NCI-H1436 (cell line): ENCODE measurements at places on chromosomes 7 and 10.

DNA sequence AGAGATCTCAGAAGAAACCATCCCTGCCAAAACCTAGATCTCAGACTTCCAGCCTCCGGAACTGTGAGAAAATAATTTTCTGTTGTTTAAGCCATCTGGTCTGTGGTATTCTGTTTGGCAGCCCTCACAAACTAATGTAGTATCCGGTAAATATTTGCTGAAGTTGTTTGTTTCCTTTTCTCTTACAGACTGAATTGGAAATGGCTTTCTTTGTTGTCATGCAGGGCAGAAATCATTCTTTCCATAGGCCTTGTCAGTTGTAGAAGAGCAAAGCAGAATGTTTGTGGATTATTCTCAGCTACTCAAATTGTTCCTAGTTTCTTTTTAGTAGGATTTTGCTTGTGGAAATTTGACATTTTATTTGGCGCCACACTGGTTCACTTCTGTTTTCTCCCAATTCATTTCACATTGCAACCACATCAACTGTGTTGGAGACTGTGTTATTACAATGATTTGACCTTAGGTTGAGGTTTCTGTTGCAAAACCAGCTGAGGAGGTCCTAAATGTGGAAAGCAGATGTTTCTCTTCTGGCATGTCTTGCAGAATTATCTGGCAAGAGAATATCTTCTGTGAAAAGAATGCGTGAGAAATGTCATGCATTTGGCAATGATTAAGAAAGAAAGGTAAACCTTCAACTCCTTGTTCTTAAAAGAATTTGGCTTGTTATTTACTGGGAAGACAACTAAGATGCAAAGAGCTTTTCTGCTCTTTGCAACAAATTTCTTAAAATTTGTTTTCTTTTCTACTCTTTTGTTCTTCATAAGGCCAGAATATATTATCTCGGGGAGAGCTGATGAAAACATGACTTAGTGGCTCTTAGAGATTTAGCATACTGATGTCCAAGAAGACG, 25.8 kb downstream of the ACTA2 start:
- DNase-seq: no peak

- DNase-seq: no peak
Observed at GRCh38 chr10:36195364-36195763, 553.3 kb upstream of the FZD8 start.

- no peak for DNase-seq
Observed at GRCh38 chr10:14185316-14186045, 145.2 kb downstream of the FRMD4A start.

- DNase-seq: no peak
Observed at GRCh38 chr7:20696803-20697333, 81.4 kb downstream of the ABCB5 start.

DNA sequence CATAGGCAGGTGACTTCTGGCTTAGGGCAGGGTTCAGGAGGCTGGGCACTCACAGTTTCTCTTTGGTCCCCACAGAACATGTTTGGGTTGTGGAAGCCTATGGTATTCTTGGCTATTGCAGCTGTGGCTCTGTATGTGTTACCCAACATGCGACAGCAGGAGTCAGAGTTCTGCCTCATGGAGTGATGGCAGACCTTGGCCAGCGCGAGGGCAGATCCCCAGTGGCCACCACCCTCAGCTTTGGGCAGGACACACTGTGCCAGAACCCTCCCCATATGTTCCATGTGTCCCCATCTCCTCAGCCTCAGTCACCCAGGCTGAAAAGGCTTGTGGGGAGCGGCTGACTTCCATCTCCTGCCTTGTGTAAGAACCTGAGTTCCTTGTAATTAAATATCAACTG, 8.5 kb upstream of the FLNC start:
- no peak for DNase-seq

- no peak for DNase-seq
Observed at GRCh38 chr10:103776878-103777591, 78.3 kb downstream of the SH3PXD2A start.

DNA sequence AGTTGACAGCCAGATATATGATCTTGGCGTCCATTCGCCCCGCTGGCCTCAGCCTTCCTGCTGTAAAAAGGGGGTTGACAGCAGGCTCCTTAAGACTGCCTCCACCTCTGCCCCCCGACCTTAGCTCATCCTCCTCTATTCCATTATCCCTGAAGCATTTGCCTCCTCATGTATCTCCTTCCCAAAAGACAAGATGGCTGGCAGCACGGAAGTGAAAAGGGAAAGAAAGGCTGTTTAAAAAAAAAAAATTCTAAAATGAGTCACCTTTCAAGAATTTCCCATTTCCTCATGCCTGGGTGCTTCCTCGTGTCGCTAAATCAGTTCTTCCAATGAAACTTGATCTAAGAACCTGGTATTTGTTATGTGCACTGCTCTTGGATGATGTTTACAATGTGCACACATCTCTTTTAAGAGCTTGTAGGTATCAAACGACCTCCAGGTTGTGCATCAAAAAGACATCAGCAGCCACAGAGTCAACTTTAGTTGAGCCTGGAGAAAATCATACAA, 1.7 kb downstream of the SCRN1 start:
- no peak for DNase-seq

GRCh38 chr7:79709574-79710409, 256.3 kb upstream of the MAGI2 start:
- no peak for DNase-seq

GRCh38 chr7:16791071-16791470, 13.7 kb downstream of the AGR2 start:
- no peak for DNase-seq

DNA sequence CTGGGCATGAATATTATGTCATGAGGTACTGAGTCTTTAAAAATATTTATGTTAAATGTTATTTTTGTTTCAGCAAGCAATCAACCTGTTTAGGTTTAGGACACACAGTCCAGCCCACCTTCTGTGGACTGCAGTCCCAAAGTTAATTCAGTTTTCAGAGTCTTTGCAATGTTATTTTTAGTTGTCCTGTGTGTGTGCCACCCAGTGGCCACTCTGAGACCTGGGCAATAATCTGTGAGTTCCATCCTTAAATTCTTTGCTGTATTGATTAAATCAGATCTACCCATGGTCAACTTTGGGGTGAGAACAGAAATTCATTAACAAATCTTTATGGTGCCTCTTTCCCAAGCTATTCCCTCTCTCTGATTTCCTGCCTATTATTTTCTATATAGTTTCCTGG, 415.1 kb downstream of the CCSER2 start:
- no peak for DNase-seq

GRCh38 chr10:90304533-90304932, 553.3 kb downstream of the HTR7 start:
- no peak for DNase-seq

DNA sequence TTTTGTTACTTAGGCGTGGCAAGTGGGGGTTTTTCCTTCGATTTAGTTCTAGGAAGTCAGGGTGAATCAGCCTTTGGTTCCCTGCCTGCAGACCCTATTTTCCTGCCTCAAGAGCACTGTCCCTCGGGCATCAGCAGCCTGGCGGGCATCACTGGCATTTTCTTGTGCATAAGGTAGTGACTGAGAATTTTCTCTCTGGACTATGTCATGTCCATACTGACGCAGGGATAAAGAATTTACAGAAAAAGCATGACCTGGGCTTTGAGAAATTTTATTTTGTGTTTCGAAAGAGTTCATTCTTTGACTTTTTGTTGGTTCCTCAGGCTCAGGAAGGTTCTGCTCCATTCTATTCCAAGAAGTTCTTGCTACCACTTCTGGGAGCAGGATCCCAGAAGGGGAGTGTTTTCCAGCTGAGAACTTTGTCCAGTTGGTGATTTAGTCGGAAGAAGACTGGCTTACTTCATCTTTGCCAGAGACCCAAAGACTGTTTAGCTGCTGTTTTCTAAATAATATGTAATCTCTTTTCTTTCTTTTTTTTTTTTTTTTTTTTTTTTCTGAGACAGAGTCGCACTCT, 213.9 kb upstream of the SH2B2 start:
- no peak for DNase-seq

DNA sequence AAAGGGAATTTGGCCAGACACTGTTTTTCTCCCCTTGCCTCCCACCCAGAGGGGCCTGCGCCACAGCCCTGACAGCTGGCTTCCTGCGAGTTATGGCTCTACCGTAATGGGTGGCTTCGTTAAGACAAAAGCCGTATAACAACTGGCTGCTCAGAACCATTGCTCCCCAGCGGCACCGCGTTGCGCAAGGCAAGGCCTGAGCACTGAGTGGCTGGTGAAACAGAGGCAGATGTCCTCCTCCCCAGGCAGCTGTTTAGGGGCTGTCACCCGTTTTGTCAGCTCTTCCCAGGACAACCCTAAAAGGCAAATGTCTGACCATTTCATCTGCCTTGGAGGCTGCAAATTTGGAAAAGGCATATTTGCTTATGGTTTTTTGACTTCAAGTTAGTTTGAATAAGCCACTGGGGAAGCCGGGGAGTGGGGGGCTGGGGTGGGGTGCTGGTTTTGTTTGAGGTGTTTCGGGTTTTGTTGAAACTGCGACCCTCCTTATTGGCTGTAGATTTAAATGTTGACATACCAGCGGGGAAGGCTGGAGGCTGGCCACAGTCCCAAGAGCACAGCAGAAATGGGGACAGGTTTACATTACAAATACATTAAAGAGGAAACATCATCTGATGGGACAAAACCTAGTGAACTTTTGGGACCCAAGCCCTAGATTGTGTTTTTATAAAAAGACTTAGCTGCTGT, 681 bp upstream of the SPOCK2 start:
- peak; percentile 18 for DNase-seq

DNA sequence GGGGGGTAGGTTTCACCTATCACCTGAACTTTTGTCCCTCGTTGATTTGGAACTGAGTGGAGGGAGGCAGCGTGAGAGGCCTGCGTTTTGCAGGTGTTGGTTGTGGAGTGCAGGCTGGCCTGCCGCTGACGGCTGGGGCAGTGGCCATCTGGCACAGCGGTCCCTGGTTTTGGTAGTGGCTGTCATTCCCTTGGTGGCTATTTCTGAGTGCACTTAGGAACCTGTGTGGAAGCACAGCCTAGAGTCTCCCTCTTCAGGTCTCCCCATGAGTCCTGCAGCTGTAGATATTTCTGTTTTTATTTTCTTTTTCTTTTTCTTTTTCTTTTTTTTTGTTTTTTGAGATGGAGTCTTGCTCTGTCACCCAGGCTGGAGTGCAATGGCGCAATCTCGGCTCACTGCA, 129.2 kb downstream of the CUL2 start:
- peak; percentile 14 for DNase-seq

- DNase-seq: no peak
Observed at GRCh38 chr10:124735491-124736286, 8.5 kb downstream of the FAM53B start.

GRCh38 chr10:3803927-3804741, 19.1 kb upstream of the KLF6 start:
- DNase-seq: no peak

DNA sequence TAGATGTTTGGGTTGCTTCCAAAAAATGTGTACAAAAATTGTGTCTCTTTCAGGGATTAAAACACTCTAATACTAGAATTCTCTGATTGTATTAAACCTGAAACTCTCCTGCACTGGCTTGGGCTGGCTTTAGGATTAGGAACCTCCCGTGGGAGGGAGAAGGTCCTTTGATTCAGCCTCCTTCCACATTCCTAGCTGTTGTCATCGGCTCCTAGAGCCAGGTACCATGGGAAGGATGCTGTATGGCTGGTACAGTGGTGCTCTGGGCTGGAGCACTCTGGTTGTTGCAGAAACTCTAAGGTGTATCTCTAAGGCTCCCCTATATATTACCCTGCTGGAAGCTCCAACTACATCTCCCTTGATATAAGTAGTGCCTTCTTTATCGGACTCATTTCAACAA, 245.2 kb upstream of the FOXK1 start:
- no peak for DNase-seq

- DNase-seq: no peak
Observed at GRCh38 chr7:118264836-118265235, 40.3 kb downstream of the ANKRD7 start.

GRCh38 chr10:84783909-84784308, 455.5 kb downstream of the CCSER2 start:
- no peak for DNase-seq

DNA sequence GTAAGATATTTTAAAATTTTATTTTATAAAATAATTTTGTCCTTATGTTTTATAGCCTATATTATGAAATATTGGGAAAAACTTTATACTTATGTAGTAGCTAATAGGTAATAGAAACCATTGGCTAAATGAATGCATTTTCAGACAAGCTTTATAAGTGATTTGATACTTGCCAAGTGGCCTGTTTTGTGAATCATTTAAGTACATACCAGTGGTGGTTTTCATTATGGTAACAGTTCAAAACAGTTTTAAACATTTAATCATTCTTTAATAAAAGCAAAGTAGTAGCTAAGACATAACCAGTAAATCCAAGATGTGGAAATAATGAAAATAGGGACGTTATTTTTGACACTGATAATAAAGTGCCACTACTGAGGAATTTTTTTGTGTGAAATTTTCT, 182.2 kb downstream of the PHF14 start:
- DNase-seq: no peak

- no peak for DNase-seq
Observed at GRCh38 chr10:51800725-51801424, 101.5 kb upstream of the CSTF2T start.

DNA sequence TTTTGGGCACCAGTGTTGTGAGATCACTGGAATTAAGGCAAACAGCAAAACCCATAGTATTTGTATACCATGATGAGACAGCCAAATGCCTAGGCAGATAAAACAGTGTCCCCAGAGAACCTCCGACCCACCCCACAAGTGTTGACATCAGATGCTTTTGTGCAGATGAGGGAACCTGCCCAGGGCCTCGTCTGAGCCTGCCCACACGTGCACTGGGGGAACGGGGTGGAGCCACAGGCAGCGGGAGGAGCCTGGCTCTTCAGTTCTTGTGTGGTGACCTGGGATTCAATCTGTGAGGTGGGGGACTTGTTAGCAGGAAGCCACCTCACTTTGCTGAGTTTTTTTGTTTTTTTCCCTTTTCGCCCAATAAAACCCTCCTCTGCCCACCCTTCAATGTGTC, 33.4 kb upstream of the OPTN start:
- no peak for DNase-seq

- no peak for DNase-seq
Observed at GRCh38 chr10:111515264-111515663, 438.4 kb downstream of the ADRA2A start.

DNA sequence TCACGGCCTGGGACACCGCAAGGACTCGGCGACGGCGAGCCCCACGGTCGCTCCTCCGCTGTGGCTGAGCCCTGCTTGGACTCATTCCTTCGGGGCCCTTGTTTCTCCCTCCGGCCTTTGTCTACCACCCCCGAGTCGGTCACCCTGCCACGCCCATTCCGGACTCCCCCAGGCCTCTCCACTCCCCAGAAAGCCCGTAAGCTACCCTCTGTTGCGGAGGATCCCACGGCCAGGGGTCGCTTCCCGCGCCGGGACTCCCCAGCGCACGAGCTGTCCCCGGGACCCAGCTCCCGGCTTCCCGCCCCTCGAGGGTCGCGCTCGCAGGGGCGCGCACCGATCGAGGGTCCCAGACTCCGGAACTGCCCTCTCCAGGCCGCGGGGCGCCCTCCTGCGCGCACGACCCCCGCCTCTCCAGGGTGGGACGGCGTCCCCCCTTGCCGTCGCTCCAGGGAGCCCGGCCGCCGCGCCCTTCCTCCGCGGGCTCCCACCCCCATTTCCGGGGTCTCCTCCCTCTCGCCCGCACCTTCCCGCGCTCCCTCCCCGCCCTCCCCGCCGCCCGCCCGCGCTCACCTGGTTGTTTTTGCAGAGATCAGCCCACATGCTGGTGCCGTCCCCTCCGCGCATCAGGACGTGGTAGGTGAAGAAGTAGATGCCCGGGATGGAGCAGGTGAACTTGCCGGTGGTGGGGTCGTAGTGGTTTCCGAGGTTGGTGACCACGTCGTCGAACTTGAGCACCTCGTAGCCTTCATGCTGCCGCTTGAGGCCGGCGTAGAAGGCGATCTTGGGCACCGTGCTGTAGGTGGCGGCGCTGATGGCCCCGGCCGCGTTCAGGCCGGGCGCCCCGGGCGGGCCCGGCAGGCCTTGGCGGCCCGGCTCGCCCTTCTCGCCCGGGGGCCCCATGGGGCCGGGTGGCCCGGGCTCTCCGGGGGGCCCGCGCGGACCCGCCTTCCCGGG, 1.5 kb downstream of the C1QL3 start:
- peak; percentile 18 for DNase-seq
